ENCODE measurements at places on chromosomes 3 and 15. TPM values are rescaled to one million over a fixed set of nuclear protein-coding genes. Genes with fewer than 3 reads are reported as not detected.

Gene IL5RA
- total RNA-seq: not detected

Gene RAB27A
- total RNA-seq: 17.8 TPM

Gene CCDC191
- 1.6 TPM for total RNA-seq

Gene C3orf33
- total RNA-seq: 1.3 TPM

Gene MST1
- 3.4 TPM for total RNA-seq

Gene SCG5
- 91.9 TPM for total RNA-seq

Gene DZIP1L
- 7.4 TPM for total RNA-seq

Gene PXYLP1
- 18.7 TPM for total RNA-seq

Gene TPM1
- total RNA-seq: 1,035 TPM

Gene PEX5L
- total RNA-seq: not detected

Gene IL17RB
- total RNA-seq: not detected

Gene RTP1
- total RNA-seq: not detected

Gene FHIT
- total RNA-seq: 2.4 TPM

Gene P4HTM
- total RNA-seq: 3.3 TPM

Gene PIK3R4
- total RNA-seq: 42.4 TPM

Gene SLC28A2
- not detected for total RNA-seq

Gene UPK1B
- total RNA-seq: not detected

Gene CP
- total RNA-seq: 0.39 TPM

Gene PRICKLE2
- 15.0 TPM for total RNA-seq

Gene SUCLG2
- 58.6 TPM for total RNA-seq

Gene SELENOK
- total RNA-seq: 165 TPM

Gene GNAI2
- total RNA-seq: 305 TPM

Gene SSUH2
- total RNA-seq: 1.5 TPM

Gene ANKRD34C
- total RNA-seq: not detected

Gene TMED3
- total RNA-seq: 119 TPM

Gene KCNMB2
- 27.4 TPM for total RNA-seq

Gene WNT7A
- not detected for total RNA-seq

Gene CYP1A2
- total RNA-seq: not detected

Gene LRRK1
- 5.0 TPM for total RNA-seq

Gene LRTM1
- 1.6 TPM for total RNA-seq

Gene SH2D7
- total RNA-seq: not detected

Gene TEX55
- not detected for total RNA-seq

Gene GABRR3
- total RNA-seq: not detected

Gene NEIL1
- total RNA-seq: 2.6 TPM

Data from RPMI7951 (cell line).